Left lobe of liver (tissue), 2 donors: ENCODE measurements at places on chromosomes 2 and 18.

GRCh38 chr2:164947281-164947680, 8.0 kb downstream of the SLC38A11 start:
- no peak for DNase-seq

- no peak for DNase-seq
Observed at GRCh38 chr2:239814116-239814860, 210.9 kb downstream of the NDUFA10 start.

GRCh38 chr2:179861027-179861415, 391 bp downstream of the ZNF385B start:
- DNase-seq, result peak; percentile 78

DNA sequence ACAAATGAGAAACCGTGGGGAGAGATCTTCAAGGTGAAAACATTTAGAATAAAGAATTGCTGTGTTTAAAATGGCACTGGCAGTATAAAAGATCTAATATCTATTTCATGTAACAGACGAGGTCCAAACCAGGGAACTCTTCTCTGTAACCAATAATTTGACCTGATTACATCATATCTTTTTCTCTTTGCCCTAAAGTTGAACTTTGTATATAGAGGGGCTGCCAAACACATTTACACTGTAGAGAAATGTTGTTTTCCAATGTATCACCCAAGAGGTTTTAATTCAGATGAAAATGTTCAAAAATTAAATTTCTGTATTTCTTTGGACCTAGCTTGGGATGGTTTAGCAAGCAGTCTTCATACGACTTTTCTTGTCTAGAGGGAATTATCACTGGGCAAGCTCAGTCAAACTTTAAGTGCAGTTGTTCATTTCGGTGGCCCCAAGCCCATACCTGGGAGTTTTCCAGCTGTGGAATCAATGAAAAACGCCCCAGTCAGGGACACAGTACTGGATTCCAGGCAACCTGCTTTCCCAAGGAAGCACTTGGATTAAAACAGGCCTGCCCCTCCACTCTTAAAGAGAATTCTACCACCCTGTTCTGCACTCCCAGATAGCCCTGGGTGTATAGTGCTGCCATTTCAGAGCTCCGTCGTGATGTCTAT, 208.5 kb upstream of the FN1 start:
- peak; percentile 86 for DNase-seq

- DNase-seq, result no peak
Observed at GRCh38 chr2:4507661-4508060, 804.3 kb downstream of the DCDC2C start.

GRCh38 chr2:241224018-241224850, 35.8 kb downstream of the ANO7 start:
- no peak for DNase-seq

GRCh38 chr18:57337890-57338289, 14.5 kb upstream of the ST8SIA3 start:
- DNase-seq, result no peak

DNA sequence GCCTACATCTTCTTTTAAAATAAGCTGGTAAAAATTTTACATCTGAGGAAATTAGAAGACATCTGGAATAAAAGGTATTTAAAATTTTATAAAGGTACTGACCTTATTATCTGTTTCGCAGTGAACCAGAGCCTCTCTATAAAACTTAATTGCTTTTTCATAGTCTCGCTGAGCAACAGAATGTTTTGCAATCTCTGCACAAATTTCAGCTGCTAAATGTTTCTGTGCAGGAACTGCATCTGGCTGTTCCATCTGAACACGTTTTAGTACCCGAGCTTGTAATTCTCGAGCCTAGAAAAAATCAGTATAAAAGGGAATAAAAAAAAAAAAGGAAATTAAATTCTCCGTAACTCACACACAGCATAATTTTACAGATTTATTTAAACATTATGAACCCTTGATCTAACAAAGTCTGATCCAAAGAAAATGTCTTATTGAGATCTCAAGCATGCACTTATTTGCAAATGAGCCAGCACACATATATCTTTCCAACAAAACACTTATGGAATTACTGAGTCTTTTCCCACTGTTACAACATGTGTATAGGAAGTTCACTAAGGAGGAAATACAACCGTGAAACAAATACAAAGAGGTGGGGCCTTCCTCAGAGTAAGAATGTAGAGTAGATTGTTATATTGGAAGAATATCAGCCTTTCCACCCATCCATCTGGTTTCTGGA, 51.8 kb downstream of the TTC21B start:
- DNase-seq, result no peak

DNA sequence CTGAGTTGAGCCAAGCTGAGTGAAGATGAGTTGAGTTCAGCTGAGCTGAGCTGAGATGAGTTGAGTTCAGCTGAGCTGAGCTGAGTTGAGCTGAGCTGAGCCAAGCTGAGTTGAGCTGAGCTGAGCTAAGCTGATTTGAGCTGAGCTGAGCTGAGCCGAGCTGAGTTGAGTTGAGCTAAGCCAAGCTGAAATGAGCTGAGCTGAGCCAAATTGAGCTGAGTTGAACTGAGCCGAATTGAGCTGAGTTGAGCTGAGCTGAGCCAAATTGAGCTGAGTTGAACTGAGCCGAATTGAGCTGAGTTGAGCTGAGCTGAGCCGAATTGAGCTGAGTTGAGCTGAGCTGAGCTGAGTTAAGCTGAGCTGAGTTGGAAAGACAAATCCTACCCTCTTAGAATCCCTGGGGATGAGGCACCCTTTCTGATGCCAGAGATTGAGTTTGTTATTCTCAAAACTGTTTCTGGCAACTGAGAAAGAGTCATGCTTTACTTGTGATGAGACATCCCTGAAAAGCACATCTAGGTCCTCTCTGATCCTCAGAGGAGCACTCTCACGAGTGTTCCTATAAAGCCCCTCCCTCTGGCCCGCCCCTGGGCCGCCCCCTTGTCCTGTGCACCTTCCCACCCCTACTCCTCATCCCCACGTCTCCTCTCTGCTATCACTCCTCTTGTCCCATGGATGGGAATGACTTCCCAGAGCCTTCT, 116.5 kb downstream of the MCFD2 start:
- peak; percentile 12 for DNase-seq

DNA sequence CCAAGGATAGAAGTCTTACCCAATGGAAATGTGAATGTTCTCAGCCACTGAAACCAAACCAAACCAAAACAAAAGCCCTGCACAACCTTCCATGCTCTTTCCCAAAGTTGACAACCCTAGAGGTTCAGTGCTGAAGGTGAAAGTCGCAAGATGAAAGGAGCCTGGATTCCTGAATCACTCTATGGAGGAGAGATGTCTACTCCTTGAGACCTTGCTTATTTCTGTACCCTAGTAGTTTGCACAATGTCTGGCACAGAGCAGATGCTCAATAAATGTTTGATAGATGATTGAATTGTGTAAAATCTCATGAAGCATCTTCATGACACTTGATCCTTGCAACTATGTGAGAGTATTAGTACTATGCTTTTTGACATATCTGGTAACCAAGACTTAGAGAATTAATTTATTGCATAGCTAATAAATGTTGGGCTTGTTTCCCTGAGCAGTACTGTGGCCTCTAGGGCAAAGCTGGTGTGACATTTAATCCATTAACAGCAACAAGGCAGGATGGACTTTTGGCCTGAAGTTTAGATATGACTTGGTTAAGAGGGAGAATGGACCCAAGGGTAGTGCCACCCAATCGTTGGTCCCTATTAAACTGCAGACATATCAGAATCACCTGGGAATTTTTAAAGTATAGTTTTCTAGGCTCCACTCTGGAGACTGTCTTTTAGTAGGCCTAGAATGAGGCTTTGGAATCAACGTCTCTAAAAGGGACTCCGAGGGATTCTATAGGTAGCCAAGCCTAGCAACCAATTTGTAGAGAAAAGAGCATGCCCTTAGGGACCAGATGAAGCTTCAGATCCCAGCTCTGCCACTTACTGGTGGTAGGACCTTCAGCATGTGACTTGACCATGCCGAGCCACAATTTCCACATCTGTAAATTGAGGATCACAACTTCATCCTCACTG, 145.9 kb downstream of the DDX1 start:
- no peak for DNase-seq

DNA sequence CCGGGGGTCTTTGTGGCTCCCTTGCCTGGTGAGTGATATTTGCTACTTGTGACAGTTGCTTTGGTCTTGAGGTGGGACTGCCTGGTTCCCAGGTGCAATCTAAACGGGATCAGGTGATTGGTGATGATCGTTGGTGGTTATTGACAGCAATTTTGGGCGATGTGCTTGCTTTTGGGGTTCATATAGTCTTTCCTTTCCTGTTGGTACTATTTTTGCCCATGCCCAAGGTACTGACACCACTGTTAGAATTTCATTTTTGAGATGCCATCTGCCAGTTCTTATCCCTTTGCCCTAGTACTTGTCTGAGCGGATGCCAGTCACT, 573 bp downstream of the WDR7 start:
- no peak for DNase-seq
